CD8-positive, alpha-beta T cell (primary cell): ENCODE measurements at places on chromosomes 13 and 19. TPM values are rescaled to one million over a fixed set of nuclear protein-coding genes. Genes with fewer than 3 reads are reported as not detected.

Gene LYPD5
- total RNA-seq, result not detected

Gene POU2F2
- total RNA-seq, result 14.6 TPM

Gene CLEC4M
- total RNA-seq, result not detected

Gene SSC5D
- total RNA-seq, result 0.36 TPM

Gene TGFBR3L
- total RNA-seq, result 2.1 TPM

Gene KASH5
- not detected for total RNA-seq

Gene RANBP3
- 109 TPM for total RNA-seq

Gene WDR87
- not detected for total RNA-seq

Gene CATSPERD
- not detected for total RNA-seq

Gene GSX1
- not detected for total RNA-seq

Gene COX6B2
- total RNA-seq, result 0.28 TPM

Gene SLC46A3
- total RNA-seq, result 5.9 TPM

Gene CCDC169
- total RNA-seq, result not detected

Gene SYMPK
- 52.6 TPM for total RNA-seq

Gene ZSCAN4
- total RNA-seq, result not detected

Gene ZNF85
- total RNA-seq, result 3.7 TPM

Gene NAPSA
- 1.00 TPM for total RNA-seq

Gene PSG7
- total RNA-seq, result not detected

Gene KLK12
- total RNA-seq, result not detected

Gene OR7A5
- not detected for total RNA-seq

Gene B3GNT8
- total RNA-seq, result 3.4 TPM

Gene TMEM59L
- total RNA-seq, result not detected

Gene DENND1C
- total RNA-seq, result 94.0 TPM
